CD4-positive, alpha-beta T cell (primary cell): ENCODE measurements at places on chromosomes 5 and 9. TPM values are rescaled to one million over a fixed set of nuclear protein-coding genes. Genes with fewer than 3 reads are reported as not detected.

DNA sequence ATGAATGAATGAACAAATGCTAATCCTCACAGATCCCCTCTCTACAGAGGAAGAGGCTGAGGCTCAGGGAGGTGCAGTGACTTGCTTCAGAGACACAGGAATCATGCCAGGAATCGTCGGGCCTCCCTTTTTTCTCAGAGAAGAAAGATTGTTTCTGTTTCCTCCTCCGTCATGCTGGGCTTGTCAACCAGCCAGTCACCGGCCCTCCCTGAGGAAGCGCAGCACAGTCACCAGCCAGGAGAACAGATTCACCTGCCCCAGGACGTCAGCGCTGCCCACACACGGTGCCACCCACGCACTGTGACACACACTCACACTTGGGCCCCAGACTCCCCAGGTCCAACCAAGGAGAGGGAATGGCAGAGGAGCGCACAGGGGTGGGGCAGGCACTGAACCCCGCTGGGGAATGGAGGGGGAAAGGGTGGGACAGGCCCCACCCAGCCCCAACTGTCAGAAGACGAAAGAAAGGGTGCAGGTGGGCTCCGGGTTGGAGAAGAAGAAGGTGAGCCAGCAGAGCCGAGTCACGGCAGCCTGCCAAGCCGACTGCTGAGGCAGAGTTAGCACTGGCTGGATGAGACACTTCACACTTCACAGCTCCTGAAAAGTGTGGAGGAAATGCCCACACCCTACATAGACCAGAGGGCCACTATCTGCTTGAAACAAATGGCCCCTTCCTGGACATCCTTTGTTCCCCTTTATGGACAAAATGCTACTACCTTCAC lies 13.8 kb upstream of the ERGIC1 start:
- H3K4me1 ChIP-seq = no peaks in the 10 kb centered on the region
- H3K27me3 ChIP-seq = no peaks in the 10 kb centered on the region
- H3K4me3 ChIP-seq = no peak overlapping the region
- H3K36me3 ChIP-seq = no peaks in the 10 kb centered on the region
- DNase-seq = no peak

DNA sequence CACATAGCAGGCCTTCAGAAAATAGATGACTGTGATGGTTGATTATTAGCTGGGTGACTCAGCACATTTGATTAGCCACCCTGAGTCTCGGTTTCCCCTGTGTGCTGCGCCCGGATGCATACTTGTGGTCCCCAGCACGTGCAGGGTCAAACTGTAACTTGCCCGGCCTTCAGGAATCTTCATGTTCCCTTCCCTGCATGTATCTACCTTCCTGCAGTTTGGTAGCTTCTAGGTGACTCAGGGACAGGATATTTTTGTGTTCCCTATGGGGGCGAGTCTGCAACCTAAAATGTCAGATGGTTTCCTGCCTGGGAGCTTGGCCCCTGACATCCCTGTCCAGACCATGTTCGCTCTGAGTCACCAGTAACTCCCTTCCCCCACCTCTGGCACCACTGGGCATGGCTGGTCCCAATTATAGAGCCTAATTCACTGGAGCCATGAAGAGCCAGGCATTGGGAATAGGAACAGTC lies 13.2 kb downstream of the PTGS1 start:
- no peak for DNase-seq
- H3K27ac ChIP-seq = no peak overlapping the region

DNA sequence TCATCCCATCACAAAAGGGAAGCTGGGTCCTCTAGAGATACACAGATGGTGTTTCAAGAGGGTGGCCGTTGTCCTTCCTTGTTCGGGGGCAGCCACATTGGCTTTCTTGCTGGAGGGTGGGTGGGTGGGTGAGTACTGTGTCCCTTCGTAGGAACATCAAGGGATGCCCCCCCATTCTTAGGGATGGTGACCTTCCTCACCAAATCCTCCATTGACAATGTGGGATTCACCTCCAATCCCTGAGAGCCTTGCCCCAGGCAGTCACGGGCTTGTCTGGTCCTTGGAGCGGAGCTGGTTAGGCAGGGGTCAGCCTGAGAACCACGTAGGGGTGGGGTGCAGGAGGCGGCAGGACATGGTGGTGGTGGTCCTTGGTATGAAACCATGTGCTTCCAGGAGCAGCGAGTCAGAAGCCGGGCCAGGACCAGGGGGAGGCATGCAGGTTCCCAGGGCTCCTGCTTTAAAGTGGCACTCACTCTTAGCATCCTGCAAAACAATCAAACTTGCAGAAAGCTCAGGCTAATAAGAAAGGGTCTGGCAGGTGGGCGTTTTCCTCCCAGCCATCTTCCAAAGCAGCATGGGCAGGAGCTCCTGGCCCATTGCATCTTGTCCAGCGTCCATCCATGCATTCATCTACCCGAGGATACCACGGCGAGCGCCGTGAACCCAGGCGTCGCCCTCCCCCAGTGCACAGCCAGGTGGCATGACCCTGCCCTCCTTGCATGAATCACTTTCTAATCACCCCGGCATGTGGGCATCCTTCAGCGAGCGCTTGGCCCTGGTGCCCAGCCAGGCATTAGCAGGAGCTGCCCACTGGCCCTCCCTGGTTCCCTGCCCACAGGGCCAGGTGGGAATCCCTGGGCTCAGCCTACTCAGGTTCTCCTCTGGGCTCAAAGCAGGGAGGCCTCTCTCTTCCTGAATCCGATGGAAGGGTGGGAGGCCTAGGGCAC lies 76.4 kb downstream of the NTNG2 start:
- H3K36me3 ChIP-seq = no peaks in the 10 kb centered on the region
- peaks cover 39% of the 10 kb centered on the region for H3K4me1 ChIP-seq
- H3K27ac ChIP-seq = no peak overlapping the region

- no peak overlapping the region for H3K27ac ChIP-seq
- H3K27me3 ChIP-seq = no peaks in the 10 kb centered on the region
- H3K36me3 ChIP-seq = no peaks in the 10 kb centered on the region
- no peak overlapping the region for H3K4me3 ChIP-seq
Observed at GRCh38 chr5:83331842-83332241, 139.7 kb upstream of the VCAN start.

DNA sequence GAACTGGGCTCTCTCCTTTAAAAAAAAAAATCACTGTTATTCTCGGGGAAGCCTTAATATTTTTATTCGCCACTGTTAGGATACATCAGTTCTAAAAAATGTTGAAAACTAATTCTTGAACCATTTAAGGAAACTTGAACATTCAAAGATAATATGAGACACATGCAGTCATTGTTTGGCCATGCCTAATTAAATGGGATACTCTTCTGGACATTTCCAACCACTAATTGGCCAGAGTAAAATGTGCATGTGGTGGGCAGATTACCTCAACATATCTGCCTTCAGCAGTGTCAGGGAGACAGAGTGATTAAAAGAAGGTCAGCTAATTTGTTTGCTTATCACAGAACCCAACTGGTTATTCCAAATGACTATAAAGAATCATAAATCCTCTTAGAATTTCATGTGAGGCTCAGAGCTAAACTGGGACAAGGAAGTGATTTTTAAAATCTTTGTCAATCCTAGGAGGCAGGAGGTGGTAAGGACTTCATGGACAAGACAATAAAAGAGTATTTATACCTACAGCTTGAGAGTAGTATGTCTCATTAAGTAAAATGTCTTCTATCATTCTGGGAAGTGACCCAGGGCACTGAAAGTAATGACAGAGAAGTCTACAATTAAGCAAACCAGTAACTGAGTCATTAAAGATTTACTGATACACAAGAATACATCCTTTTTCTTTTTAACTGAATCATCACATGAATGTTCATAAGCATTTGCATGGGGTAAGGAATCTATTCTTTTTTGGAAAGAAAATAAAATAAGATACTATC lies 242.9 kb upstream of the TRPM3 start:
- no peaks in the 10 kb centered on the region for H3K36me3 ChIP-seq
- no peak overlapping the region for H3K27ac ChIP-seq
- peaks cover 4% of the 10 kb centered on the region for H3K27me3 ChIP-seq
- H3K4me3 ChIP-seq = no peak overlapping the region
- no peaks in the 10 kb centered on the region for H3K4me1 ChIP-seq

- H3K4me1 ChIP-seq = no peaks in the 10 kb centered on the region
- H3K27me3 ChIP-seq = no peaks in the 10 kb centered on the region
- DNase-seq = no peak
- no peak overlapping the region for H3K27ac ChIP-seq
- no peaks in the 10 kb centered on the region for H3K36me3 ChIP-seq
Observed at GRCh38 chr9:106632621-106633020, 230.3 kb upstream of the ZNF462 start.

The SPINK6 gene
- total RNA-seq = not detected

DNA sequence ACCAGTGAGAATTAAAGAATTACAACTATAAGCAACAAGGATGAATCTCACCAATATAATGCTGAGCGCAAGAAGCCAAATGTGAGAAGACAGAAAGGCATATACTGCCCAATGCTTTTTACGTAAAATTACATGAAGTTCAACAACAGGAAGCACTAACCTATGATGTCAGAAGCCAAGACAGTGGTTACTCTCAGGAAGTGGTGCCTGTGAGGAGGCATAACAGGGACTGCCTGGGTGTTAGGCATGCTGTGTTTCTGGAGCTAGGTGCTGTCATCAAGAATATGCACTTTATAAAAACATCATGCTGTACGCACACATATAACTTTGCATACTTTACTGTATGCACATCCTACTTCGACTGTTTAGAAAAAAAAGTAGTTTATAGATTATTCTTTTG lies 30.1 kb downstream of the FRMD3 start:
- no peaks in the 10 kb centered on the region for H3K27me3 ChIP-seq
- no peak overlapping the region for H3K4me3 ChIP-seq
- no peak for DNase-seq
- H3K27ac ChIP-seq = no peak overlapping the region

DNA sequence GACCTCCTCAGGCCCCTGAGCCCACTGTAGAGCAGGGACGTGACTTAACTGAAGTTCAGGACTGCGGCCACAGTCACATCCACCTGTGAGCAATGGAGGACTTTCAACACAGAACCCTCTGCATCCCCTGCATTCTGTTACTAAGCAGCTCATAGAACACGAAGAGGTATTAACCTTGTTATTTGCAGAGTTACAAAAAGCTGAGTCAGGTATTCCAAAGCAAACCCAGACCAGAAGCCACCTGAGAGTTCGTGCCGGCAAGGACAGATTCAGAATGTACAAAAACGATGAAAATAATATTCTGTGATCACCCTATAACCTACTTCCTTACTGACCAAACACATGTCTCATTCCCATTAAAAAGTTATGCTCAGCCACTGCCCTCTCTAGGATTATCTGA lies 33.0 kb upstream of the PRSS3 start:
- no peak overlapping the region for H3K4me3 ChIP-seq
- no peak overlapping the region for H3K27ac ChIP-seq
- no peak for DNase-seq
- no peaks in the 10 kb centered on the region for H3K36me3 ChIP-seq
- no peaks in the 10 kb centered on the region for H3K27me3 ChIP-seq

DNA sequence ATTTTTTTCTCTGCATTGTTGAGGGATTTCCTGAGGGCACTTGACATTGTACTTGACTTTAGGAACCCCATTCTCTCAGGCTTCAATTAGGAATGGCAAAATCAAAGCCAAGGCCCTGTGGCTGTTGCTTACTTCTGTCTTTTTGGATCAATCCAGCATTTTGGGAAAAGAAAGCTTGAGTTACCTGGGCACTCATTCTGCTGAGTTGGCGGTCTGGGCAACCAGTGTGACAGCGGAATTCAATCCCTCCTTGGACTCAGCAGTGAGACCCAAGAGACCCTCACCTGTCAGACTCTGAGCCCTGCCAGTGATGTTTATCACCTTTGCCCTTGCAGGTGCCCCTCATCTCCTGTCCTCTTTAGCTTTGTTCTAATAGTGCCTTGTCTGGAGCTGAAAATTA lies 225.3 kb downstream of the PAPPA start:
- H3K36me3 ChIP-seq = no peaks in the 10 kb centered on the region
- no peak for DNase-seq
- H3K27me3 ChIP-seq = no peaks in the 10 kb centered on the region
- H3K4me3 ChIP-seq = no peak overlapping the region
- no peak overlapping the region for H3K27ac ChIP-seq

DNA sequence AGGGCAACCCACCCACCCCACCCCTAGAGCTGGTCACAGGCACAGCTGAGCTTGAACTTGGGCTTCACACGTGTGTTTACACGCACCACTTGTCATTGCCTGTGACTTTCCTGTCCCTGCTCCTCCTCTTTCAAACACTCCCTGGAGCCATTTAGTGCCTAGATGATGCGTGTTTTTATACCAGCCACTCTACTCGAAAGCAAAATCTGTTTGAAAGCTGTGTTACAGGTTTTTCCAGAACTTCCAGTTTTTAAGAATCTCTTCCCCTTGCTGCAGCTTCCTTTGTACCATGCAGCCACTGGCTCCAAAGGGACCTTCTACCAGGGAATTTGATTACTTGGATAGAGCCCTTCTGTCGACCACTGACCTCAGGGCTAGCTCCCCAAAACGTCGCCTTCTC lies 78.8 kb upstream of the SPRY4 start:
- H3K4me1 ChIP-seq = no peaks in the 10 kb centered on the region
- no peak for DNase-seq
- H3K27ac ChIP-seq = no peak overlapping the region
- H3K27me3 ChIP-seq = no peaks in the 10 kb centered on the region
- H3K36me3 ChIP-seq = no peaks in the 10 kb centered on the region

GRCh38 chr5:96609369-96609768 lies 52.8 kb upstream of the CAST start:
- no peak for DNase-seq
- no peaks in the 10 kb centered on the region for H3K36me3 ChIP-seq
- peaks cover 4% of the 10 kb centered on the region for H3K4me1 ChIP-seq
- H3K27me3 ChIP-seq = no peaks in the 10 kb centered on the region
- H3K27ac ChIP-seq = no peak overlapping the region

The ENHO gene
- total RNA-seq = 0.45 TPM

The HSPB3 gene
- total RNA-seq = not detected

DNA sequence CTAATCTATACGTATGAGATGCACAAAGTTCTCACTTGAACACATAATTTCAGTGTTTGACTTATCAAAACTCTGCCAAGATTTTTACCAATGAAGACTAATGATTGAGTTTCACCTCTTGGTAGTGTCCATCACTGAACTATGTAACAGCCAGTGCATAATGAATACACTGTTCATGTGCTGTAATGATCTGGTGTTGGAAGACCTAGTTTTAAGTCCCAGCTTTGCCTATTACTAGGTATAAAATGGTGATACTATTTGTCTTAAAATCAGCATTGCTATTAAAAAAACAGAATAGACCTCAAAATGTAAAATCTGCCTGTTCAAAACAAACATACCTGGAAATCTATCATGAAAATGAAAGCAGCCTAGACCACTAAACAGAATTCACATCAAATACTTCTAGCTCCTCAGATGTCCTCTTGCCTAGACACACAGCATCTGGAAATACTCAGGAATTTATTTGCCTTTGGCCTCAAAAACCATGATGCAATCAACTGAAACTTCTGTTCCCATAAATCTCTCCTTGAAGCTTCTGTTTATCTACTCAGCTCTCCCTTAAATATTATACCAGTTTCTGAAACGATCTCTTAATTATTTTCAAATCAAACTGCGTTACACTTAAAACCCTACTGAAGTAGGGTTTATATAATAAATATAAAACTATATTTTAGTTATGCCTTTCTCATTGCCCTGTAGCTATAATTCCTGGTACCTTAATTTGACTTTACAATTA lies 38.1 kb downstream of the MRPS27 start:
- DNase-seq = no peak
- H3K4me1 ChIP-seq = no peaks in the 10 kb centered on the region
- H3K27me3 ChIP-seq = no peaks in the 10 kb centered on the region
- H3K36me3 ChIP-seq = peaks cover 17% of the 10 kb centered on the region
- H3K27ac ChIP-seq = no peak overlapping the region

- H3K4me1 ChIP-seq = no peaks in the 10 kb centered on the region
- H3K36me3 ChIP-seq = no peaks in the 10 kb centered on the region
- DNase-seq = no peak
- H3K4me3 ChIP-seq = no peak overlapping the region
- H3K27me3 ChIP-seq = no peaks in the 10 kb centered on the region
Observed at GRCh38 chr5:95669540-95669939, 13.3 kb downstream of the SPATA9 start.
